HepG2 (cell line): ENCODE measurements at places on chromosomes 2 and 18.

DNA sequence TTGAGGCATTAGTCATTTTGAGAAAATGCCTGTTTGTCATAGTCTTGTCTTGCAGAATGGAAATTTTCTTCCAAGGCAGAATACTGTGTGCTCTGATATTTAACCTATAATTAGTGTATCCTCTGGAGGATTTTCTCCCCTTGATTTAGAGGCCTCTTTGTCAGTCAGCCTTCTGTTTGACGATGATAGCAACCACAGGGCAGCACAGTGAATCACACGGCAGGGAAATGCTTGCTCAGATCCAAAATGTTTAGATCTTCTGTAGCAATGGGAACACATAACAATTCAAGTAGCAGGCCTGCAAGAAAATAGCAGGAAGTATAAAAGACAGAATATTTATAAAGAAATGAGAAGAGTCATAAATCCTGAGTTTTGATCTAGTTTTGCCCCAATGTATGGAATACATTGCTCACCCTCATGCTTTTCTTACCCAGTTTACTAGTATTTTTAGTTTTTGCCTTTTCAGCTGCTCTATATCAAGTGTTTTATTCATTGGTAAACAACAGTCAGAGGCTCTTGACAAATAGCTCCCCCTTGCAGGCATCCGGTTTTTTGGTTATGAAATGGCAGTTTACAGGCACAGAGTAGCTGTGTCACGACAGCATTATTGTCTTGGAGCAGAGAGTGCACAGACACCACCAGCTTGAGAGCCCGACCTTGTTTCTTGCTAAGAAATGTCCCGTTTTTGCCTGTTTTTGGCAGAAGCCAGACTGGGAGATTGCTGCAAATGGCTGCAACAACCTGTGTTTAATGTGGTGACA is 185.1 kb downstream of the MYO3B start:
- no peak for DNase-seq

GRCh38 chr2:41500895-41501294 is 546.9 kb upstream of the PKDCC start:
- no peak for DNase-seq

- no peak for DNase-seq
These were observed 137.9 kb downstream of the NFATC1 start for GRCh38 chr18:79533591-79533990.

DNA sequence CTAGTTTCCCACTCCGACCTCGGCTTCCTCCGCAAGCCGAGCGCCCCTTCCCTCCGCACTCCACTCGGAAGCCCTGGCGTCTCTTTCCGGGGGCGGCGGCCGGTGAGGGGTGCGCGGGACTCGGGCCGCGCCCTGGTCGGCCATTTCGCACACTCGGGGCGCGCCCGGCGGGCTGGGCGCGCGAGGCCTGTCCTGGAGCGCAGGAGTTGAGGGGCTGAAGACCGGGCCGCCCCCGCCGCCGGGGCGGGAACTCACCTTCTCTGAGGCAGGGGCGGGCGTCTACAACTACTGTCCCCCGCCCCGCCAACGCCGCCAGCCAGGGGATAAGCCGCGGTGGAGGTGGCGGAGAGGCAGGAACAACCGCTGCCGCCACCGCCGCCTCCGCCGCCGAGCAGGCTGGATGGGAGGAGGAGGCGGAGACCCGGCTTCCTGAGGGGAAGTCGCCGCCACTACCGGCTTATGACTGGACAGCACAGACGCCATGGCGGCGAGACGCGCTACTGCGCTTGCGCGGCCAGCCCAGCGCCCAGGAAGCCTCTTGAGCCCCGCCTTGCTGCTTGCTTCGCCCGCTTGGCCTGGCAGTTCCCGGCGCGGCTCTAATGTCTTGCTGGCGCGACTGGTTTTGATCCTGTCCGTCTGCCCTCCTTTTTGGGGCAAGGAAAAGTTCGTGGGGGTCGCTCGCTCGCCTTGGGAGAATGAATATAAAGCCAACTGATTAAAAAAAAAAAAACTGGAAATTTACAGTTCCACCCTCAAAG is at the start of gene KRCC1:
Gene KRCC1 (minus strand): TSS at position 413 of the 758 bp plus-strand sequence. CDS start 27,220 bp downstream, outside the sequence.
- peak; percentile 94 for DNase-seq

- DNase-seq: no peak
These were observed 17.1 kb downstream of the MXD1 start for GRCh38 chr2:69931832-69932595.

DNA sequence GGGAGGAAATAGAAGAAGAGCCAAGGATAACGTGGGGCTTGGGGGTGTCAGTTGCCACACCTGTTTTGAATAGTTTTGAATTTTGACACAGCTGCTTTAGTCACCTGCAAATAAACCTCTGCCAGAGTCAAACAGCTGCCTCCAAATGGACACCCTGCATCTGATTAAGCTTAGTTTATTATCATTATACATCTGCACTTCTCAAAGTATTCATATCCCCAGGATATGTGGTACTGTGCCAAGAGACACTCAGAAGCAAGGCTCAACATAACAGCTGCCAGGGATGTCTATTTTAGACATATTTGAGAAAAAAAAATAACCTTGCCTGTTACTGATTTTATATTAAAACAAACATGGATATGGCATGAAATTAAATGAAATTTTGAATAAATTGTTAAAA is 122.5 kb upstream of the WDR75 start:
- DNase-seq: no peak

DNA sequence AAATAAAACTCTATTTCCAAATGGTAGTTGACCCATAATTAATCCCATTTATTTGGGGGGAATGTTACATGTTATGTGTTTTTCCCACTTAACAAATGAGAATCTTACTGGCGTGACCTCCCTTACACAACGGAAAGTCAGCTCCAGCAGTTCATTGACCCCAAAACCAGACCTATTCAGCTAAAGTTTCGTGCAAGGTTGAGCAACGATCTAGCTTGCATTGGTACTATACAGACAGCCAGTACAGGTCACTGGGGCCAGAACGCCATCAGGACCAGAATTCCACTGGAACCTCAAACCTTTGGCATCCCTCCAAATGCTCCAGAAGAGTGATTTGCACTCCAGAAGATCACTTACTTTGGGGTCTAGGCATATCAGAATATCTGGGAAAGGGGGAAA is 6.8 kb upstream of the CTAGE1 start:
- DNase-seq: no peak

GRCh38 chr18:48410095-48410920 is 1.1 kb upstream of the ZBTB7C start:
- DNase-seq: peak; percentile 65

DNA sequence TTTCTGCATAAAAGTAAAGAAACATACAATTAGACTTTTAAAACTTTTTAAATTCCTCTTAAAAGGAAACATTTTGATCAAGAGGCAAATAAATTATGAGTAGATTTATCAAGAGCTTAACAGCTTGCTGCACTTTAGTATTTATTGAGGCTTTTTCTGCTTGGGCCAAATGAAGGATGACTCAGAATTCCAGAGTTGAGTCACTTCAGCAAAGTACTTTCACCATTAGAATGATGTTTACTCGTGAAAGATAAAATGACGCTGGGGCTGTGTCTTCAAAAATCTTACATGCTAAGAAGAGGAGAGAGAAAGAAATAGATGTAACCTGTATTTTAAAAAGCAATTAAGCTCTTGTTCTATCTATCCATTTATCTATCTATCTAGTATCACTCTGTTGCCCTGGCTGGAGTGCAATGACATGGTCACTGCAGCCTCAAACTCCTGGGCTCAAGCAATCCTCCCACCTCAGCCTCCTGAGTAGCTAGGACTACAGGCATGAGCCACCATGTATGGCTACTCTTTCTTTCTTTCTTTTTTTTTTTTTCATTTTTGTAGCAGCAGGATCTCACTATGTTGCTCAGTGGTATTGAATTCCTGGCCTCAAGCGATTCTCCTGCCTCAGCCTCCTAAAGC is 75.3 kb upstream of the RIOK3 start:
- DNase-seq: peak; percentile 60

DNA sequence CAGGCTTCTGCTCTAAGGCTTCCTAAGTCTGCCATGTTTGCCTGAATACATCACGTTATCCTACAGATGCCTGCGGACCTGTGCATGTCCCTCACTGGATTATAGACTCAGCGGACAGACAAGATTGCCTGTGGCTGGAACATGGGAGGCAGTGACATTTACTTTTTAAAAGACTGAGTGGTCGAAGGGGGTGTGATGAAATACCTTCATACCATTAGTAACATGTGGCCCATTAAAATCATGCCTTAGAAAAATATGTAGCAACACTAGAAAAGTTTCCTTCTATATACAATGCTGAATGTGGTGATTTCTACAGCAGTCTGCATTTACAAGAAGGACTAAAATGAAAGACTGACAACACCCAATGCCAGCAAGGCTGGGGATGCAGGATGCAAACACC is 154.4 kb downstream of the ASB1 start:
- no peak for DNase-seq

DNA sequence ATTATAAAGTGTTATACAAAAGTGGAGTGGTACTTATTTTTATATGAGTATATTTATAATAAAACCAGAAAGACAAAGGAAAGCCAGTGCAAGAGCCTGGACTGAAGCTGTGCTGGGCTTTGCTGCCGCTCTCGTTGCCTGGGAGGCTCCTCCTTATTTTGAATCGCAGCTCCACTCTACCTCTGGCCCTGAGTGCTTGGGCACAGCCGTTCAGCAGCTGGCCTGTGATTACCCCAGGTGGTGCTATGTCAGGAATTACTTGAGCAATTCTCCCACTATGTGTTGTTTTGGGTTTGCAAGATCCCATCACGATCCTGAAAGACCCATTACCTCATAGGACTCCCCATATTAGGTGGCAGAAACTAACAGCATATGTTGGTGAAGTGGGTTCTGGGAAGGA is 53.0 kb upstream of the LCLAT1 start:
- no peak for DNase-seq

DNA sequence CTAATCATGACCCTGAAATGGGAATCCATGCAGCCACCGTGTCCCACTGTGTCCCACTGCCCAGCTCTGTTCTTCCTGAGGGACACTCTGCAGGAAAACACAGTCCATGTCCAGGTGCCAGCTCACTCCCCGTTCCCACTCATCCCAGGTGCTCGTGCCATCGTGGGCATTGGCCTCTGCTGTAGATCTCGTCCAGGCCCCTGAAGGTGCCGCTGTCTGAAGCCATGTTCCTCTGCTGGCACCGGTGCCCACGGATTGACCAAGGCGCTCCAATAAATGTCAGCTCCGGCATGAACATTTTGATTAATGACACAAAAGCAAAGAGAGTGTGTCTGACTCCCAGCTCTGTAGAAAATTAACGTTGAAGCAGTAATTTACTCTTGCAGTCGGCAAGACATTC is 280.1 kb upstream of the SALL3 start:
- DNase-seq: no peak

GRCh38 chr2:234467289-234467688 is 29.6 kb downstream of the ARL4C start:
- DNase-seq: no peak

- no peak for DNase-seq
These were observed 141.0 kb downstream of the NR4A2 start for GRCh38 chr2:156191527-156191926.

GRCh38 chr18:32366586-32367538 is 103.8 kb downstream of the GAREM1 start:
- no peak for DNase-seq

DNA sequence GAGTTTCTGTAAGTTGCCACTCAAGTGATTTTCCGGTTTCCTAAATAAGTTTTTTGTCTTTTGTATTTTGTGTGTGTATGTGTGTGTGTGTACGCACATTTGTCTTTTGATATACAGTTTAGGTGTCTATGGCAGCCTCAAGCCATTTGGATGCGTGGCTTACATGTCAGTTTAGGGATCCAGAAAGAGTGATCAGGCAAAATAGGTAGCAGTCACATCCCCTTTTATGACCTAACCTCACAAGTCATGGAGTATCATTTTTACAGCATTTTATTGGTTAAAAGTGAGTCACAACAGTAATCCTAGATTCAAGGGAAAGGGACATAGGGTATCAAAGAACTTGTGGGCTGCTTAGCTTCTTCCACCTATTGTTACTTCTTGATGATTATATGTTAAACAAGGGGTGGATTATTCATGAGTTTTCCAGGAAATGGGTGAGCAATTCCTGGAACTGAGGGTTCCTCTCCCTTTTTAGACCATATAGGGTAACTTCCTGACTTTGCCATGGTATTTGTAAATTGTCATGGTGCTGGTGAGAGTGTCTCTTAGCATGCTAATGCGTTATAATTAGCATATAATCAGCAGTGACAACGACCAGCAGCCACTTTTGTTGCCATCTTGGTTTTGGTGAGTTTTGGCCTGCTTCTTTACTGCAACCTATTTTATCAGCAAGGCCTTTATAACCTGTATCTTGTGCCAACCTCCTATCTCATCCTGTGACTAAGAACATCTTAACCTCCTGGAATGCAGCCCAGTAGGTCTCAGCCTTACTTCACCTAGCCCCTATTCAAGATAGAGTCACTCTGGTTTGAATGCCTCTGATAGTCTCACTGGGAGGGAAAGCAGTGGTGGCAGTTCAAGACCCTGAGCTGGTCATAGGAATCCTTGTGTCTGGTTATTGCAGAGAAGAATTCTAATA is 8.6 kb upstream of the SOCS6 start:
- DNase-seq: no peak

GRCh38 chr2:44779793-44780192 is 161.7 kb upstream of the SIX3 start:
- no peak for DNase-seq

DNA sequence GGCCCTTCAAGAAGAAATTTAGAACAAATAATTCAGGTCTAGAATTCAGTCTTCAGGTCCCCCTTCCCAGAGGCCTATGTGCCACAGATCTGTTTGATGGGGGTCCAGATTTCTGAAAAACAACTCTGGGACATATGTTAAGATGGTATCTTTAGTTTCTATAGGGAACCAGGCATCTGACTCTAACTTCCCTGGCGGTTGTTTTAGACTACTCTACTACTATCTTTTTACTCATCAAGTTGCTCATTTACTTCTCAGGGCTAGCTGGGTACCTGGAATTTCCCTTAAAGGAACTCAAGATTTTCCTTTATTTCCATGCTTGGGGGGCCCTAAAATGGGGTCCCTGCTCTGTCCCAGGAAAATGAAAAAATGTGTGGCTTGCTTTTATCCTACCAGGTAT is 114.7 kb upstream of the RAB6C start:
- no peak for DNase-seq

GRCh38 chr2:166593403-166593802 is 99.4 kb upstream of the SCN7A start:
- no peak for DNase-seq

DNA sequence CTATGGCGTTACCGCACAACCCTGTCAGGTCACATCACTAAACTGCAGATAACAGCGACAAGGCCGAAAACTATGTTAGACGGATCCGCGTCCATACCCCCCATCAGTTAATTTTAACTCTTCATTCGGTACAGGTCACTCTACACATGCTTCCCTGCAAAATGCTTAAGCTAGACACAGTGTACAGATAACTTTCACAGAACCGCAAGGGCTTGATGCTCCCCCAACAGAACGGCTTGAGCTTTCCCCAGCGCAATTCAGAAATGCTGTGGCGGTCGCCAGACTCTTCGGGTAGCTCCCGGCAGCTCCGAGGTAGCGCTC is 283 bp upstream of the RBBP8 start:
- no peak for DNase-seq

- no peak for DNase-seq
These were observed 139.6 kb downstream of the COMMD1 start for GRCh38 chr2:62045017-62045543.

- DNase-seq: peak; percentile 65
These were observed 137.7 kb downstream of the THNSL2 start for GRCh38 chr2:88307817-88308216.

- no peak for DNase-seq
These were observed 13.1 kb downstream of the GRP start for GRCh38 chr18:59233017-59233410.
